ENCODE measurements at places on chromosomes 16 and 17.

- DNase-seq = no peak
Observed at GRCh38 chr16:8172551-8172950, 417.8 kb downstream of the TMEM114 start.

GRCh38 chr16:85541980-85542900 is 70.9 kb upstream of the GSE1 start:
- no peak for DNase-seq

DNA sequence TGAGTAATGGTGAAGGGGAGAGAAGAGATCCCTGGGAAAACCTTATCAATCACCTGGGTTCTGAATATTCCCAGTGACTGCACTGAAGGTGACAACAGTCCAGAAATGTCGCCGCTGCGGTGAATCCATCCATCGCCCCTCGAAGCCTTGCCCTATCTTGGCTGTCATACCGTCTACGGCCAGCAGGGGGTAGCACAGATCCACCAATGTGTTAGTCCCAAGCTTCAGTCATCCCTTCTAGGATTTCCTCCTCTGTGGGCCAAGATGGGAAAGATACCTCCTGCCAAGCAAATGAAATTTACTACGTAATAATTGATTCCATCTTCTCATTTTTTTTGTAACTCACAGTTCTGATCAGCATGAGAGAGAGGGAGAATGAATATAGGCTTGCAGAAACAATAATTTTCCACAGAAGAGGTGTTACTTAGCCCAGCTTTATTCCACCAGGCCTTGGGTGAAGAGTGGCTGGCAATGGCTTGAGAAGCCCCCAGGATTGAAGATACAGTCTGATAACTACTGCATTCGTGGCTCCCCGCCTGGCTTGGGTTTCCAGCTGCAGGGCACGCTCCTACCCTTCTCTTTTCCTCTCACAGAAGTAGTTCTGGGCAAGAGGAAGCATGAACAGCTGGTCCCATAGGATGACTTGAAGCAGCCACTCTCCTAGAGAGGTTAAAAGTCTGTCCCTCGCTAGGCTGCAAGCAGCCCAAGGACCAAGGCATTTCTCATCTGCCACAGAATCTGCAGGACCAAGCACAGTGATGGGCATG is 2.6 kb upstream of the FMNL1 start:
- DNase-seq = peak; percentile 70

DNA sequence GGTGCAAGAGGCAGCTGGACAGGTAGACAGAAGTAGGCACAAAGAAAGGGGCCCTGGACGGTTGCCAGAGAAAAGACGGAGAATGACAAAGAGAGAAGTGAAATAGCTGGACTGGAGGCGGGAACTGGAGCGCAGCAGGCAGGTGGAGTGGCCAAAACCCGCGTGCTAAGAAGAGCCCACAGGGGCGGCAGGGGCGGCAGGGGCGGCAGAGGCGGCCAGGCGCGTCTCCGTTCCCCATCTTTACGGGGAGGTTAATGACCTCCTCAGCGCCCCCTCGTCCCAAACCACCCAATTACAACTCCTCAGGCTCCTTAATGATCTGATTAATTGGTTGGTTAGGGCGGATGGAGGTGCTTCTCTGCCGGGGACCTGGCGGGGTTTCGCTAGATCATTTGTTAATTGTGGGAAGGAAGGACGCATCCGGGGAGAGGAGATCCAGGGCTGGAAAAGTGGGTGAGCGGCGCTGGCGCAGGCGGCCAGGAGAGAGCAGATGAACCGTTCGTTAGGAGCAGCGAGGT is 15.4 kb upstream of the HOXB9 start:
- no peak for DNase-seq

DNA sequence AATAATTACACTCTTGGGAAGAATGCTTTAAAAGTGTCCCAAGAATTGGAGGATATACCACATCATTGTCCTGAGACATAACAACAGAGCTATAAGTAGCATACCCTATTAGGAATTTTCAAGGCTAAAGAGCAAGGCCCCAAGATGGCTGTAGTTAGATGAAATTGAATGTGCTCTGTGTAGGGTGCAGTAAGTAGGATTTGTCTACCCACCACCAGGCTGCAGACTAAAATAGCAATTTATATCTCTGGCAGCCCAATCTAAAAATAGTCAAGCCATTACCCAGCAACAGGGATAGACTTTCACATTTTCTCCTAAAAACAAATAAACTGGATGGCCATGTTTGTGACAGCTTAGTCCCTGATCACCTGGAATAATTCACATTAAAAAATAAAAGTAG is 5.6 kb downstream of the MMD start:
- DNase-seq = no peak
